NCI-H510A treated with DMSO at 0.1 percent for 48 hours (cell line): ENCODE measurements at places on chromosomes 5 and 9.

DNA sequence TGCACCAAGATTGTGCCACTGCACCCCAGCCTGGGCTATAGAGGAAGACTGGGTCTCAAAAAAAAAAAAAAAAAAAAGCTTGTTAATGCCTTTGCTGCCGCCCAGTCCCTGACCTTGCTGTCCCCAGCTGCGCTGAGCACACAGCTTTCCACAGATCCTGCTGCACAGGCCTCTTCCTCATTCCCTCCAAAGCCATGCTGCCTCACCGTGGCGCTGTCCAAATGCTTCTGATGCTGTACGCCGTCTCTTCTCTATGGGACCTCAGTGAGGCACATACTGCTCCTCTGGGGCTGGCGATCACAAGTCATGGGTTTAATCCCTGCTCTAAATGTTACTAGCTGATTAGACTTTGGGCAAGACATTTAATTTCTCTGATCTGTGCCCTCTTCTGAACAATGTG is 234.1 kb downstream of the FBXL7 start:
- no peak for DNase-seq

GRCh38 chr5:134097211-134097749 is 17.2 kb upstream of the TCF7 start:
- DNase-seq = no peak

DNA sequence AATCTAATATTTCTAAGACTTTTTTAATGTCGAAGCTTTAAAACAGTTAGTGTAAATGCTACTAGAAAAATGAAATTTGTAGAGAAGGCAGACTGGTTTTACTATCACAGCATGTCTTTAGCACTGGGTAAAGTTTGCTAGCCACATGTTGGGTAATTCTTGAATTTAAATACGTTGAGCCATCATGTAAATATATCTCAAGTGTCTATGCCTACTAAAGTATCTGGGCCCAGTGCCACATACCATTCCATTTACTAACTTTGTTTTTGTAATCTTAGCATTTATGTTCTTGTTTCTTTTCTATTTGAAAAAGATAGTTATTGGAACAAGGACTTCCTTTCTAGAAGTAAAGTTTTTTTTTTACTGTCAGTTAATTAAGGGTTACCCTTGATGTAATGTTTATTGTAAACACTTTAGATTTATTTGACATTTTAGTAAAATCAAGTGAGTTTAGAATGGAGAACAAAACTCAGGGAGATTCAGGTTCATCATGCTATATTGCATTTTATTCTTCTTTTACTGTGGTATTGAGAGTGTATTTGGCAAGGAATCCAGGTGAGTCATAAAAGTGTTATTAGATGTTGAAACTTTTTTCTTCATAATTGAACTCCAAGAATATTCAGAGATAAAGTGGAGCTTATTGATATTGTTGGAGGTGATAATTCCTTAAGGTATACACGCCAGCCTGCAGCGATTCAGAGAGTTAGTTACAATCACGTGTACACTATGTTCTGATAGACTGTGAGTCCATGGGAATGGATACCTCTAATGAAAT is 182.4 kb downstream of the CCDC171 start:
- no peak for DNase-seq

GRCh38 chr5:53068291-53068836 is 41.2 kb downstream of the MOCS2 start:
- no peak for DNase-seq

DNA sequence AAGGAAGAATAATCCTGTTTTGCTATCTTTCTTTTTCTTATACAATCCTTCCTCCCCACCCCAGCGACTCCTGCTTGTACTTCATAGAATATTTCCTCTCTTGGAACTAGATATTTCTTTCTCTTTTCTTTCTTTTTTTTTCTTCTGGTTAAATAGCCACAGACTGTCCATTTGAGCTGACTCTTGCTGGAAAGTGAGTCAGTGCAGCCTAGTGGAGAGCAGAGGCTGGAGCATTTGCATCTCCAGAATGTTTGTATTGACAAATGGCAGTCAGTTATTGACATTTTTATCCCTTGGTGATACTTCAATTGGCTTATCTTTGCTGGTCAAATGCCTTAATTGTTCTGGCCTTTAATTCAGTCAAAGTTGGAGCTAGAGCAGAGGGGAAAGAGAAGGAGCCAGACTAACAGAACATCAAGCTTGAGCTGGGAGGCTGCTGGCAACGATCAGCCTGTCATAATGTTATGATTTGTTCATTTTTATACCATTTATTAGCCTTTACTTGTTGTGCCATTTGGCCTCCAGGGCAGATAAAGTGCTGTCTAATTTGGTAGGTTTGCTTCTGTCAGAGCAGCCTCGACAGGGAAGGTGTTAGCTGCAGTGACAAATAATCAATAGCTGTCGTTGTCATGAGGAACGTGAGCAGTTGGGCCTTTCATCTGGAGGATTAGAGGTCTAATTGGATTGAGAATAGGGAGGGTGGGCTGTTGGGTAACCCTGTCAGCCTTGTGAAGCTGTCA is 69.0 kb downstream of the INVS start:
- DNase-seq = no peak

GRCh38 chr5:127586811-127587210 is 62.1 kb upstream of the CTXN3 start:
- no peak for DNase-seq

DNA sequence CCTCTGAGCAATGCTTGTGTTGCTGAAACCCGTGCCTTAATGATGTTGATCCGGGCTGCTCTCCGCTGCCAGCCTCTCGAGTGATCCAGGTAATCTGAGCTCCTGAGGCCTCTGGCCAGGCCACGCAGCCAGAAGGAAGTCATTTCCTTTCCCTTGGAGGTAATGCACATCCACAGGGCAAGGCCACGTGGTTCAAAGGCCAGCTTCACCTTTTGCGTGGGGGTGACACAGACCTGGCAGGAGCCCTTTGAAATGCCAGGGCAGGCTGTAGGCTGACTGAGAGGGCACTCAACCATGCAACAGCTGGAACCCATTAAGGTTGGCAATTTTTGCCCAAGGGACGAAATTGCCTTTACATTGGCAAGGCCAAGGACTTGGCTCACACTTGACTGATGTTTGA is 80.4 kb downstream of the LIX1 start:
- DNase-seq = peak; percentile 19

DNA sequence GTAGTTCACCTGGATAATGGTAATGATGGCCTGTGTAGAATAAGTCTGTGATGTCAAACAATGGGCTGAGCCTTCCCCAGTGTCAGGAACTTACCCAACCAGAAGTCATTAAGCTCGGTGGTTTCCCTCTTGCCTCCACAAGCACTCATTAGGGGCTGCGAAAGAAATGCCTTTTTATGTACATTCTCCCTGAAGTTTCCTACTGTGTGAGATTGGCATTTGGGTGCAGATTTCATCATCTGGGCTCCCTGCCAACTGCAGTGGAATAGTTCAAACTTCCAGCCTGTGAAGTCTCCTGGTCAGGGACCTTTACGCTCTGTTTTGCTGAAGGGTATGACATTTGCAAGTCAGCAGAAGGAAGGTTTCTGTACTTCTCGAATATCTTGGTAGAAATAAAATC is 41.6 kb upstream of the TMEM215 start:
- no peak for DNase-seq
